Panc1 (cell line): ENCODE measurements at places on chromosomes 3 and 15. TPM values are rescaled to one million over a fixed set of nuclear protein-coding genes. Genes with fewer than 3 reads are reported as not detected.

Gene TEX264
- 45.8 TPM for total RNA-seq

Gene GABRR3
- not detected for total RNA-seq

Gene LXN
- 301 TPM for total RNA-seq

Gene ACKR4
- total RNA-seq: not detected

Gene SLC15A2
- total RNA-seq: 0.41 TPM
